ENCODE measurements at places on chromosomes 1 and 21. TPM values are rescaled to one million over a fixed set of nuclear protein-coding genes. Genes with fewer than 3 reads are reported as not detected.

MACF1 gene
- 271 TPM for total RNA-seq

TMEM269 gene
- total RNA-seq: under 0.01 TPM

NKAIN1 gene
- total RNA-seq: 0.09 TPM

FAM177B gene
- not detected for total RNA-seq

LRRC38 gene
- 0.28 TPM for total RNA-seq

CA6 gene
- total RNA-seq: not detected

AMY2A gene
- not detected for total RNA-seq

OXCT2 gene
- total RNA-seq: 1.7 TPM

NTRK1 gene
- not detected for total RNA-seq

SLC2A5 gene
- total RNA-seq: 10.7 TPM

SPATA1 gene
- total RNA-seq: 0.71 TPM

GBP2 gene
- 67.4 TPM for total RNA-seq

LRRC8B gene
- 0.55 TPM for total RNA-seq

LIN28A gene
- total RNA-seq: not detected

GPR61 gene
- 0.28 TPM for total RNA-seq

SLC30A10 gene
- not detected for total RNA-seq

FAM72B gene
- total RNA-seq: 0.92 TPM

EXTL1 gene
- total RNA-seq: 0.09 TPM

ZFP69 gene
- total RNA-seq: 2.8 TPM

S100A2 gene
- total RNA-seq: 2.6 TPM

AMY1B gene
- not detected for total RNA-seq

DMBX1 gene
- total RNA-seq: not detected

XCL1 gene
- total RNA-seq: not detected

CYP4B1 gene
- total RNA-seq: not detected

PDE9A gene
- 6.0 TPM for total RNA-seq

IL20 gene
- total RNA-seq: not detected

TMCO4 gene
- total RNA-seq: 13.2 TPM

OR2C3 gene
- total RNA-seq: not detected

TMEM61 gene
- total RNA-seq: not detected

OR2T2 gene
- not detected for total RNA-seq

KCNK2 gene
- 3.1 TPM for total RNA-seq

CCDC185 gene
- not detected for total RNA-seq

OSBPL9 gene
- total RNA-seq: 64.3 TPM

SYT14 gene
- 0.65 TPM for total RNA-seq

CYP4A11 gene
- not detected for total RNA-seq

TTLL10 gene
- not detected for total RNA-seq

KLF17 gene
- total RNA-seq: 0.09 TPM

KIF2C gene
- total RNA-seq: 3.4 TPM

TNFRSF4 gene
- 0.14 TPM for total RNA-seq

OR2AJ1 gene
- total RNA-seq: not detected

PYHIN1 gene
- total RNA-seq: not detected
